Inflammatory macrophage treated with lipopolysaccharide for 4 hours (primary cell): ENCODE measurements at places on chromosomes 12 and 14.

GRCh38 chr12:5268424-5269210 is 163.3 kb upstream of the NTF3 start:
- DNase-seq: no peak

DNA sequence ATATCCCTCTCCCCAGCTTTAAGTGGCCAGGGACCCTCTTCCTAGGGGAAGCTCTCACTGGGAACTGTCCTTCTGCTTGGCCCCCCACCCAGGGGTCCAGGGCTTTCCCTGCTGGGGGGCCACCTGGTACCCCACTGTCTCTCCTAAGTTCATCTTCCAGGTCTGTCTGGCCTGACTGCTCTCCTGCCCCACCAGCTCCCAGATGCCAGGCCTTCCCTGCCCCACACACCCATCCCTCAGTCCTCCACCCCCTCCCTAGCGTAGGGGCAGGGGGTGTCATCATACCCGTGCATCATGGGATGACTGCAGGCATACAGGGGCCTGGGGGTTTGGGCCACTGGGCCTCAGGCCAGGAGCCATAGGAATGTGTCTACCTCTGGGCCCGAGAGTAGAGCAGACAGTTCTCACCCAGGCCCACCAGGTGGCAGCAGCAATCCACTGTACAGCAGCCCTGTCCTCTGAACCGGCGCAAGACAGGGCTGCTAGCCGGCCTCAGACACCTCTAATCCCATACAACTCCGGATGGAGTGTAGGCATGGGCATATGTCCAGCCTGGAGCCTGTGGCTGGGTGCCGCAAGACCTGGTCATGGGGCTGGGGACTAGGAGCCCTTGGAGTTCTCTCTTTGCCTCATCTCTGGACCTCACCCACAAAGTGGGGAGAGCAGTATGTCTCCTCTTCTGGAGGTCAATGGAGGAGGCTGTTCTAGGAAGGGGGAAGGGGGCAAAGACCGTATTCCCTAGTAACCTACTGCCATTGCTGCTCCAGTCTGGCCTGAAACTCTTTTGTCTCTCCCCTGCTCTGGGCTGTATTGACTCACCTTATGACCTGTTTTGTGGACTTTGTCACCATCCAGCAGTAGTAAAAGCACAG is 10.0 kb upstream of the SMARCD1 start:
- peak; percentile 73 for DNase-seq

DNA sequence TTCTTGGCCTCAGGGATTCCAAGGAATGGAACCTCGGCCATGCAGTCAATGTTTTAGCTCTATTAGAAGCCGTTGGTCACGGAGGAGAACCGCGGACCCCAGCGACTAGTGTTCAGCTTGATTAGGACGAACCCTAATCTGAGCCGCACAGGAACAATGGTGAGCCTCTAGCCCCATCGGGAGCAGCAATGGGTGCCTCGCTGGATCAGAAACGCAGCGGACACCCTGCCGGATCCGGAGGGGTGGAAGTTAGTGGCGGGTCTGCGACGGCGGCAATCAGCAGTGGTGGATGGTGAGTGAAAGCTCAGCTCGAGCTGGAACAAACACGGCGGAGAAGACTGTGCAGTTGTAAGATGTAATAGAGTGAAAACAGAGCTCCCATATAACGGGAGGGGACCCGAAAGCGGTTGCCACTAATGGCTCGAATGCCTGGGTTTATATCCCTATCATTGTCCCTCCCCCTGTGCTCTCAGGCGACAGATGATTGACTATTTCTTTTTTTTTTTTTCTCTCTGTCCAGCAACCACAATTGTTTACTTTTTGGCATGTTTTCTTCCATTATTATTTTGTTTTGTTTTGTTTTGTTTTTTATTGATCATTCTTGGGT is 127.7 kb downstream of the ZNF664 start:
- DNase-seq: no peak

GRCh38 chr12:113466454-113467141 is 5.1 kb downstream of the LHX5 start:
- DNase-seq: no peak

- DNase-seq: peak; percentile 100
Observed at GRCh38 chr12:89162589-89163261, 189.6 kb downstream of the DUSP6 start.

DNA sequence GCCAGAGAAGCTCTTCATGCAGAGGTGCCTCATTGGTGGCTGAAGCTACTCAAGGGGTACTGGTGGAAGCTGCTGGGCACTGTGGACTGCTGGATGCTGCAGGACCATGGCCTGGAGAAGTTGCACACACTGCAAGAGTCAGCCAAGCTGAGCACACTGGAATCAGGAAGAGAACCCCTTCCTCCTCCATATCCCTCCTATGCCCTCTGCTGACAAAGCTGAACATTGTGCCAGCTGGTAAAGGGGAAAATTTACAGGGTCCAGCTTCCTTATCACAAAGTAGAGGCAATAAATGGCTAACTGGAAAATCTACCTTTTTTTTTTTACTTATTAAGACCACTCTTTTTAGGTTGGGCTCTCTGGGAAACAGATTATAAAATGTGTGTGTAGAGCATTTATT is 6.5 kb downstream of the CCDC175 start:
- peak; percentile 14 for DNase-seq

DNA sequence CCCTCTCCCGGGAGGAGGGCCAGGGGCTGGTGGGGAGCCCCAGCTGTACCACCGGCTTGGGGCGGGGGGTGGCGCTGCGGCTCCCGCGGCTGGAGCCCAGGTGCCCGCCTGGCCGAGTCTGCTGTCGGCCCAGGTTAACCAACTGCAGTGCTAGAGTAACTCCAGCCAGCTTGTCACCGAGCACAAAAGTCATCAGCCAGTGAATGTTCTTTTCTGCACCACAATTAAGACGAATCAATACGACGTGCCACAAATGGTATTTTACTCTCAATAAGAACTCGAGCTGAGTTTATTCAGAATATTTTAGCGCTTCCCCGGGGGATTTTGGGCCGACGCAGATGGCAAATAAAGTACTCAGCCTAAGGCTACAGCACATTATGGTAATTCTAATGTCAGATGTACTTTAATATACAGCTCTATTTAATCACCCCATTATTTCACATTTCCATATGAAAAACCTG is 83.2 kb downstream of the BCL11B start:
- no peak for DNase-seq

GRCh38 chr12:79769860-79770485 is 79.2 kb upstream of the PAWR start:
- DNase-seq: no peak

- DNase-seq: no peak
Observed at GRCh38 chr14:72433511-72433910, 460.4 kb downstream of the DPF3 start.

GRCh38 chr12:94511506-94511905 is 51.8 kb upstream of the CEP83 start:
- DNase-seq: no peak

- DNase-seq: no peak
Observed at GRCh38 chr14:95204705-95205104, 47.4 kb upstream of the DICER1 start.
